Activated T-cell treated with anti-CD3 and anti-CD28 coated beads for 48 hours (primary cell): ENCODE measurements at places on chromosomes 16 and 17.

GRCh38 chr17:82884341-82884969 lies 44.6 kb upstream of the ZNF750 start:
- no peak for DNase-seq

DNA sequence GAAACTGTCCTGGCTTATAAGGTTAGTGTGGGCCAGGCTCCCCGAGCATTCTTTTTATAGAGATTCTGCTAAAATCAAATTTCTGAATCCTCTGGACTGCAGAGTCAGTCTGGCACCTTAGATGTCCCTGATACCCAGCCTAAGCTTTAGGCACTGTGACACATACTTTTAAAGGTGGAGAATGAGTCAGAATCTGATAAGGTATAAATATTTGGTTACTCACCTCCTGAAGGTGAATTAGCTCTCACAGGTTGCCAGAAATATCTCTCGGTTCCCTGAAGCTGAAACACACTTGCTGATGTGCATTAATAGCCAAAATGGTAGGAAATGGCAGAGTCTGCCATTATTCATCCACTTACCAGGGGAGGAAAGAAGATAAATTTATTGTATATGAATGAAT lies 446.9 kb downstream of the UTP18 start:
- no peak for DNase-seq

DNA sequence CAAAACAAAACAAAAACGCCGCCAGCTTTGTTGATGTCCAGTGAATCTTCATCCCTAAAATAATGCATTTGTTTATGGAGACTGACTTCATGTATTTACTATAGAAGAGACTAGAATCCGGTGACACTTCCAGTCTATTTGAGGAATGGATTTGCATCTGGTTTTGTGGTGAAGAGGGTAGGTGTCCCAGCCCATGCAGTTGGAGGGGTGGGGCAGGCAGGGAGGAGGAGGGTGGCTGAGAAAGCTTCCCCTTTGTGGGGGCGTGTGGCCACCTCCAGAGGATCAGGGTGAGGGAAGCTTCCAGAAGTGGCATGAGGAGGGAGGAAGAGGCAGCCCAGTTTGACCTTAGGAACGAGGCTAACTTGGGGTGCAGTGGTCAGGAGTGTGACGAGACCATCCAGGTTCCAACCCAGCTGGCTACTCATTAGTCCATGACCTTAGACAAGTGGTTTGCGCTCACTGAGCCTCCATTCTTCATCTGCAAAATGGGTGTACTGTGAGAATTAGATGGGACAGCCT lies 69.5 kb downstream of the CMIP start:
- no peak for DNase-seq

DNA sequence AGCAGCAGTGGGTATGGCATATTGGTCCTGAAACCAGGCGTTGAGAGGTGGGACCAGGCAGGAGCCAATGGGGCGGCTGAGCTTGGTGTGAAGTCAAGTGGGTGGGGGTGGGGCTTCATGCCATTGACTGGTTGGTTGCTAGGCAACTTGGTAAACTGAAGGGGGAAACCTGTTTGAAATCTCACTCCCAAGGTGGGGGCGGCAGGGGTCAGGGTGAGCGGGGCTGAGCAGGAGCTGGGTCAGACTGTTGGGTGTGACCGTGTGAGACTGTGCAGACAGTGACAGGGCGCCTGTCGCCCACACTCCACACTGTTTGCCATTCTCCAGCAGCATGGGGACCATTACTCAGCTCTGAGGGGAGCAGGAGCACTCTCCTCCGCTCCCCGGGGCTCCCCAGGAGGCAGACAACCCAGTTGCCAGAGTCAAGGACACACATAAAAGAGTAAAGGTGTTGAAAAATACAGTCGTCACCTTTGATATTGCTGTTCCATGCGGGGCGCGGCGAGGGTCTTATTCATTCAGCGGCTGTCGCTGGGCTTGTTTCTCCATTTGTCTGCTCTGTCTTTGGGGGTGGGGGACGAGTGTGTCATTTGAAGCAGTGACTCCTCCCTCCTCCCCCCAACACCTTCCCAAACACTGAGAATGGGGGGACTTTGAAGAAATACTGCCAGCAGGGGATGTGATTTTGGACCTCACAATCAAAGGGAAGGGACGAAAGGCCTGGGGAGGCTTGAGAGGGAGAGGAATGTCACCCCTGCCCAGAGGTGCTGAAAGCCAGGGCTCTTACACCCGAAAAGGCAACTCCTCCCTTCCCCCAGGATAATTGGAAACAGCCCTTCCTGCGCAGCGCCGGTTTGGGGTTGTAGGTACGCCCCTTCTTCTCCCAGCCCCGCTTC lies 1.2 kb upstream of the EFNB3 start:
- no peak for DNase-seq

DNA sequence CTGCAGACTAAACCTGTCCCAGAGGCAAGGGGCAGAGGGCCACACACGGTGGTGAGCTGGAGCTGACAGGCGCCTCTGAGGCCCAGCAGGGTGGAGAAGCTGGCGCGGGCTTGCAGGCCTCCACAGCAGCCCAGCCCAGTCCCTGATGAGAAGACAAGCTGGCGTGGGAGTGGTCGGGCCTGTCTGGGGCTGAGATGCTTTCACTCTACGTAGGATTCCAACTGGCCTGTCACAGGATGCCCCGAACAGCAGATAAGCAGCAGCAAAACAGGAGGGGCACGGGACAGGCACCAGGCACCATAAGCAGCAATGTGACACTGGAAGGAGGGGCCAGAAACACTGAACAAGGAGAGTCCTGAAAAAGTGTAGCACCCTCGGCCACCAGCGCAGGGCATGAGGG lies 40.1 kb downstream of the PEMT start:
- DNase-seq = no peak

GRCh38 chr16:85749771-85750145 lies 1.1 kb downstream of the C16orf74 start:
- DNase-seq = no peak

DNA sequence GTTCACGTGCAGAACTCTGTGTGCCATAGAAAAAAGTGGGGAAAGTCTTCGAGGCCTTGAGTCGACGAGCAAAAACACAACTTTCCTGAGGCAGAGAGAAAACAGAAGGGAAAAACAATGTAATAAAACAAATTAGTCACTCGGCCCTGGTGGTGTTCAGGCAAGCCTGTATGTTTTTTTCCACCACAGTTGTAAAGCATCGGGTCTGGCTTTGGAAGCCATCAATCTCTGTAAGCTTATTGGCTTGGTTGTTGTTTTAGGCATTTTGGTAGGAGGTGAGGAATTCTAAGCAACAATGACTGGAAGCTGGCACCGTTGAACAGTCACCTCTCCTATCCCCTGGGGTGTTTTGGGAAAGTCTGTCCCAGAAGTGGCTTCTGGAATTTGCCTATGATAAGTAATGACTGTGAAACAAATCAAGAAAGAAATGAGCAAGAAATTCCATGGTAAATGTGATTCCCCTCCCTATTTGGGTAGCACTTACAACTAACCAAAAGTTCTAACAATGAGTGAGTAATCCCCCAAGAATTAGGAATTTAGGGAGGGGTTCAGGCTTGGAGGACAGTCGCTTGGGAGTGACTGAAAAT lies 2.8 kb downstream of the CDH13 start:
- DNase-seq = no peak

- no peak for DNase-seq
These were observed 197.8 kb upstream of the PIRT start for GRCh38 chr17:11035681-11036080.

DNA sequence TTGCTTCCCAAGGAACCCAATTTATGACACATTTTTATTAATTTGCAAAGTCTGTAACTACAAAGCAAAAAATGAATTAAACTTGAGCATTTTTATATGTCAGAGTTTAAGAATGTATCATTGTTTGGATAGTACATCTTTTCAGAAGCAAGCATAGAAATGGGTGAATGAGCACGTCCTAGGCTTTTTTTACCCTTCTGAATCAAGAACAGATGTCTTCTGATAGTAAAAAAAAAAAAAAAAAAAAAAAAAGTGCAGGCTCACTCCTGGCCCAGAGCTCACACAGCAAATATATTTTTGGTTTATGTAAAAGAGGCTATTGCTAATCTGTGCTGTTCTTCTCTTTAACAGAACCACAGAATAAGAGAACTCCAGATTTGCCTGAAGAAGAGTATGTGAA lies 6.3 kb downstream of the TERF2IP start:
- no peak for DNase-seq

GRCh38 chr17:47989700-47990099 lies 18.8 kb downstream of the CDK5RAP3 start:
- no peak for DNase-seq

DNA sequence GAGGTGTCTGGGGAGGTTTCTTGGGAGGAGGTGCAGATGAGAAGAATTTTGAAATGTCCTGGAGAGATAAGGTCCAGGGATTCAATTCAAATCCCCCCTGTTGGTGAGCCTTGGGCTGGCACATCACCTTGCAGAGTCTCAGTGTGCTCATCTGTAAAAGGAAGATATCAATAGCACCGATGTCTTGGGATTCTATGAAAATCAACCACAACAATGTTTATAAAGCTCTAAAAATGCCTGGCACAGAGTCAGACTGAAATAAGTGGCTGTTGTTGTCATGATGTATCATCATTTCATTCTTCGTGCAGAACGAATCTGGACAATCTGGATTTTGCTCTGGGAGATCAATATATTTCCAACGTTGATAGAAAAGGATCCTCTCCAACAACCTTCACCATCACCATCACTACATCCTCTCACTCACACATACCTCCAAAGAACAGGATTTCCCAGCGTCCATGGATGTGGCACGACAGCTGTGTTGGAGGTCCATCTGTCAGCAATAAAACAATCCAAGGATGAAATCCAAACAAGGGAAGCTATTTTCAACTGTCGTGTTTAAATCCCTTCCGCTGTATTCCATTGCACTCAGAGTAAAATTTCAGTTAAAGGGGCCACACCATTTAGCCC lies 393.7 kb upstream of the DYNLRB2 start:
- no peak for DNase-seq

DNA sequence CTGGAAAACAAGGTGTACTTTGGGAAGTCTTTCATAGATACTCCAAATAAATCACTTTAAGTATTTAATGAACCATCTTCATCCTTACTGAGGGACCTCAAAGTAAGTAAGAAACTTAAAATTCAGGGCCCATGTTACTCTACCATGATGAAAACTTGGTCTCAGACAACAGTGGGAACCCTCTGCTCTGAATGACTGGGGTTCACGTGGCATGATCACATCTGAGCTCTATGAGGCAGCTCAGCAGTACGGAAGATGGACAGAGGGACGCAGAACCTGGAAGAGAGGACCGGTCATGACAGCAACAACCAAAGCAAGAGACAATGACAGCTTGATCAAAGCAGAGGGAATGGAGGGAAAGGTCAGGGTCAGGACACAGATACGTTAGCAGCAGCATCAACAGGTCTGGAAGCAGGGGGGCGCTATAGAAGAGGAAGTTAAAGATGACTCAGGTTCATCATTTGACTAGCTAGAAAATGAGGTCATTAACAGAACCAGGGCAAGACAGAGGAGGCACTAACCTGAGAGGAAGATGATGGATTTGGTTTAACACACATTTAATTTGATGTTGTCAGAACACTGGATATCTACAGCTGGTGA lies 9.5 kb downstream of the XPO6 start:
- no peak for DNase-seq

- DNase-seq = no peak
These were observed 226.4 kb upstream of the PSMD7 start for GRCh38 chr16:74070237-74070636.

DNA sequence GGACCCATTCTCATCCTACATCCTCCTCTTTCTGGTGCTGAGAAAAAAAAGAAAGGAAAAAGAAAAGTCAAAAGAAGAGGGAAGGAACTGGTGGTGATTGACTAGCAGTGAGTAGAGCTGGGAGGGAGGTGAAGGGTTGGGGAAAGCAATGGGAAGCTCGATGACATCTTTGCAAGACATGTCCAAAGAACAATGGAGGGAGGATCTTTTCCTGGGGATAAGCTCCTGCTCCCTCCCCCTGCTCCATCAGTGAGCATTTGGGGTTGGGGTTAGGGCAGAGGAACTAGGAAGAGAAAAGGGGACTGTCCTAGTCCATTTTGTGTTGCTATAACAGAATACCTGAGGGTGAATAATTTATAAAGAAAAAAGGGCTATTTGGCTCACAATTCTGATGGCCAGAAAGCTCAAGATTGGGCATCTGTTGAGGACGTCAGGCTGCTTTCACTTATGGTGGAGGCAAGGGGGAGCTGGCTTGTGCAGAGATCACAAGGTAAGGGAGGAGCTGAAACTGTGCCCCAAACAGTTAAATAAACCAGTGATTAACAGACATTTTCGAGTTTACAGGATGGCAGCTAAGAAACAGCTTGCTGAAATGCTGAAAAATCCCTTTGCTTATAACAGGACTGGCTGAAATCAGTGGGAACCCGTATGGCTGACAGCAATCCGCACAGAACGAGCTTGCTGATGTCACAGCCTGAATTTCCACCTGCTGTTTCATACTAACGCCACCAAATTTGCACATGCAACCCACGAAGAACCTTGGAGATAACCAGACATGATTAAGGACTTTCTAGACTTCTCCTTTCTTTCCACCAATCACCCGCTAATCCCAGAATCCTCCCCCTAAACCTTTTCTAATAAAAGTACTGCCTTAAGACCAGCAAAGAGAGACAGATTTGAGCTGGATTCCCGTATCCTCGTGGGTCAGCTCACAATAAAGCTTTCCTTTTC lies 1.6 kb upstream of the ODF4 start:
- DNase-seq = no peak

DNA sequence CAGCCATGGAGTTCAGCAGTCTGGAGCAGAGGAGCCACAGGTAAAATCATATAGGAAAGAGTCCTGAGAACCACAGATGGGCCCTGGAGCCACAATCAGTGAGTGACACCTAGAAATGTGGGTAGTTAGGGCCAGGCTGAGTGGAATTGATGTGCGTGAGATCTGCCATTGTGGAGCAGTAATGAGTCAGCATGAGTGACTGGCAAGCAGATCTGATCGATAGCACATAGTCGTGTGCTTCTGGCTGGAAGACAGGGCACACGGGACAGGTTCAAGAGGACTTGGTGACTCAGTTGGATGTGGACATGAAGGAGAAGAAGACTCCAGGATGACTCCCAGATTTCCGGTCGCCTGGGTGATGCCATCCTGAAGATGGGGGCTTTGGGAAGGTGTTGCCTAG lies 12.3 kb downstream of the ADORA2B start:
- peak; percentile 38 for DNase-seq

DNA sequence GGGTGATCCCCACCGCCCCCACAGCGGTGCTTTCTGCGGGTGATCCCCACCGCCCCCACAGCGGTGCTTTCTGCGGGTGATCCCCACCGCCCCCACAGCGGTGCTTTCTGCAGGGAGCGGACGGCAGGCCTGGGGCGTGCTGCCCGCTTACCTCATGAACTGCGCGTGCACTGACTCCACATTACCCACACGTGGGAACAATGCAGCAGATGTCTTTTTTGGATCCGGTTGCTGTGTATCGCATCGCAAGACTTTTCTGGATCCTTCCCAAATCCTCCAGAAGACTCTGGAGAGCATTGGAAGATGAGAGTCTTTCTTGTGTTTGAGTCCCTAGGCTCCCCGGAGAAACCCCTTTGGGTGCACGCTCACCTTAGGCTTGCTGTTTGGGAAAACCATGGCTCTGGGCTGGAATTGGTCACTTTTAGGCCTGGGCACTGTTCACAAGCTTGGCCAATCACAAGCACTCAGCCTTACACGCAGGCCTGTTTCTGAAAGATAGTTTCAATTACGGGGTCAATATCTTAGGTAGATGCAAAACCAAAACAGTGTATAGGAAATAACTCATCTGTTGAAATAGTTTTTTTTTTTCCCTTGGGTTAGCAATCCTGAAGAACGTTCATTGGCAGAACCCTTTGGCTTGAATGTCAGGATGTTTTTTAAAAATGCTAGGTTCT lies 201.8 kb downstream of the RPTOR start:
- no peak for DNase-seq
